Effector CD8-positive, alpha-beta T cell (primary cell): ENCODE measurements at places on chromosomes 11 and 22.

- DNase-seq: no peak
Measured at GRCh38 chr11:83818349-83818748, 532.2 kb upstream of the CCDC90B start.

DNA sequence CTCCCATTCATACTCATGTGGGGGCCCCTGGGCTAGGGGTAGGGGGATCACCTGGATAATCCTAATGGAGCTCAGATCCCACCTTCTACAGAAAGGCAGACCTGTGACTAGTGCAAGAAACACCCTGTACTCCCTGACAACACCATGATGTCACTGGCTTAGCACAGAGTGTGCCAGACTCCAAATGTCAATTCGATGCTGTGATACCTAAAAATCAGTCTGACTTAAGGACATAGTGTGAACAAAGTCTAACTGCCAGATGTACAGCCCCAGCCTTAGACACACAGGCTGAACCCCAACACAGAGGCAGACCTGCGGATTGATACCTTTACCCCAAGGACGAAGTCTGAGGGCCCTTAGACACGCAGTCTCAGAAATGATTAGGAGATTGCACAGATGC, 8.5 kb downstream of the ABCC8 start:
- no peak for DNase-seq

- DNase-seq: no peak
Measured at GRCh38 chr22:49329636-49330035, 498.0 kb downstream of the BRD1 start.

DNA sequence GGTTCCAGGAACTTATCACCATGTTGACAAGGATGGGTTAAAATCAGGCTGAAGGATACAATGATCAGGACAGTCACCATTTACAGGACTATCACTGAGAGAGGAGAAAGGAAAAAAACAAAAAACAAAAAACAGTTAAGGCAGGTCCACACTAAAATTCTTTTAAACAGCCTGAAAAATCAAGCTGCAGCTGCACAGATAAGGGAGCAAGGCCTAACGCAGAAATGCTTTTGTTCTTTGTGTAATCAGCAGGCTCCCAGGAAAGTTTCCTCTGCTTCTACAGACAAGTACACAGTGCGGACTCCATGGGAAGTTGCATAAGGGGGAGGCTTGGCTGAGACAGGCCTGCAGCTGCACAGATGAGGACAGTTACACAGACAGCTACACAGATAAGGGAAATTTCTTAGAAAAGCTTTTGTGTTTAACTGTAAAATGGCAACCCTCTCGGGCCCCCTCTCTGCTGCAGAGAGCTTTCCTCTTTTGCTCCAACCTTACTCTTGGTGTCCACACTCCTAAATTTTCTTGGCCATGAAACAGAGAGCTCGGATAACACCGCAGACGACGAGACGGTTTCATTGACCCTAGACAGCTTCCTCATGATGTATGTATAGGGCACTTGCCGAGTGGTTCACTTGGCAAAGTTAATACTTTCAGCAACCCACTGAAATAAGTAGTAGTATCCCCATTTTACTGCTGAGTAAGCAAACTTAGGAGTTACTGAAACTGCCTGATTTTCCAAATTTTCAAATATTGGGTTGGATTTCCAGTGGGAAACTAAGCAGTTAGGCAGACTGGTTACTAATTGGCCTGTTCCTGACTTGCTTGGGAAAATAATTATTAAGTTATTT, 45.5 kb downstream of the PIWIL3 start:
- DNase-seq: no peak

- DNase-seq: no peak
Measured at GRCh38 chr11:24453129-24453718, 43.6 kb upstream of the LUZP2 start.

DNA sequence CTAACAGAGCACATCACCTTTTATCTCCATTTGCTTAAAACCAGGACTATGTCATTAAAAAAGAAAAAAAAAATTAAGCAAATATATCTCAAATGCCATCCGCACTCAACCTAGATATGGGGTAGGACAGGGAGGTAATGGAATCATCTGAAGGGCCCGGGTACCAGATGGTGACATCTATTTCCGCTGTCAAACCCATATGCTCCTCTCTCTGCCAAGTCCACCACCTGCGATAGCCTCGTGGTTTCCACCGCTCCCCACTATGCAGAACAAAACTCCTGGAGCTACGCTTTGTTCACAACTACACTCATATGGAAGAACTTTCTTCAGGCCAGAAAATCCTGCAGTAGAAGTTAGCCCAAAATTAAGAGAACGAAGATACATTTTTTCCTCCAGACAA, 31.4 kb downstream of the FEZ1 start:
- DNase-seq: no peak

GRCh38 chr11:30740091-30740490, 153.9 kb upstream of the MPPED2 start:
- no peak for DNase-seq

DNA sequence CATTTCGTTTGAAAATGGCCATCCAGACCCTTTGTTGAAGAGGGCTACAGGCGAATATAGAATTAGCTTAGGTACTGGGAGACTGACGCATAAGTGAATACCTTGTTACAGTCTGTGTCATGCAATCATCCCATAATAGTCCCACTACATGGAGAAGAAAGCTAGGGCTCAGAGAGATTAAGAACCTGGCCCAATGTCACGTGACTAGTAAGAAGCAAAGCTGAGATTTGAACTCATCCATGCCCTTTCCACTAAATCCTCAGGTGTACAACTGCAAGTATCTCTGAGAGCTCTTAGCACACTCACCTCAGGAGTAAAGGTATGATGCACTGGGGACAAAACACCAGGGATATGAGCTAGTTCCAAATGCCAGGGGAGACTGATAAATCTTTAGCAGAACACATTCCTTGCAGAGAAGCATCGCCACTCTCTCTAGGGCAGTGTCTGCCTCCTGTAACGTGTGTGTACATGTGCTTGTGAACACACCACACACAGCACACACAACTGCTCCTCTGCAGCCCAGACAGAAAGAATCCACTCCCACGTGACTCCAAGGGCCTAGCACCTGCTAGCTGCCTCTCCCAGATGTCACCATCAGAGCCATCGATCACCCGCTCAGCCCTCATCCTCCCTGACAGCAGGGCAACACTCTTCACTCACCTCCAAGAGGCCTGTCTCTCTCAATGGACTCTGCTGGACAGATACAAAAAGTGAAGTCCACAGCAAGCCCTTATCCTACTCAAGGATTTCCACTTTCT, 402.8 kb downstream of the NXPE2 start:
- DNase-seq: no peak

DNA sequence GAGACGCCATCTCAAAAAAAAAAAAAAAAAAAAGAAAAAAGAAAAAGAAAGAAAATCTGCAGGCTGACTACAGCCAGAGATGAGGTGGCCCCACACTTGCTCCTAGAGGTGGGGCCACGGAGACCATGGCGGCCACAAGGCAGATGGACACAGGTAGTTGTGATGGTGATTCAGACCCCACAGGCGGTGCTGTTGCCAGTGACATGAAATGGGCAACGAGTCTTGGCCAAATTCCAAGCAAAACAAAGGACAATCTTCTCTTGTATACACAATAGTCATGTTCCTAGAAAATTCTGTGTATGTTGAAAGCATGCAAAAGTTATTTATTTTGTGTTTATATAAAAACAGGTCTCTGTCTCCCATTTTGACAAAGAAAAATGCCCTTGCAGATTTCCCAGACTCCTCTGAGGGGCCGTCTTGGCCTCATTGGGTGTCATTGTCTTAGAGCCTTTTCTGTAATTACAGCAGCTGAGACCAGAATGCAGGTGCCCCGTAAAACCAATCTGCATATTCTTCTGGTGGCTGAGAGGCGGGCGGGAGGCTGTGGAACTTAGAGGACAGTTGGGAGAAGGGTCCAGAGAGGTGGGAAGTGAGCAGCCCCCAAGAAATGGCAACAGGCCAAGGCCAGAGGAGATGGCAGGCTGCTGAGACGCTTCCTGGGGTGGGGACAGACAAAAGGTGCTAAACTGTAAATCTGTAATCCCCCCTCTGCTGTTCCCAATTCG, 22.5 kb upstream of the DAGLA start:
- DNase-seq: no peak

- DNase-seq: no peak
Measured at GRCh38 chr11:42329929-42330565, 870.6 kb upstream of the LRRC4C start.

GRCh38 chr22:20816559-20816958, 42.1 kb downstream of the PI4KA start:
- DNase-seq: no peak
